Heart left ventricle (tissue), 16 donors: ENCODE measurements at places on chromosomes 13 and 19.

GRCh38 chr13:76993021-76993420, 1.1 kb downstream of the CLN5 start:
- H3K27ac ChIP-seq, result peak overlapping the region; percentile 95
- no peak for DNase-seq
- peaks cover 20% of the 10 kb centered on the region for H3K4me1 ChIP-seq
- no peaks in the 10 kb centered on the region for H3K36me3 ChIP-seq

DNA sequence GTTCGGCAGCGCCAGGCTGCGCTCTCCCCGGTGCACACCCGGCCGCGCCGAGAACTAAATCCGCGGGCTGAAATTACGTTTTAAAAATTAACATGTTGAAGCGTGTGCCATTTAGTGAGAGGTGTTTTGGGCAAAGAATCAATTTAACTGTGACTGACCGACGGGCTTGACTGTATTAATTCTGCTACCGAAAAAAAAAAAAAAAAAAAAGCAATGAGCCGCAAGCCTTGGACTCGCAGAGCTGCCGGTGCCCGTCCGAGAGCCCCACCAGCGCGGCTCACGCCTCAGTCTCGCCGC, 9.6 kb upstream of the SOX1 start:
- H3K27me3 ChIP-seq, result peaks cover 97% of the 10 kb centered on the region
- H3K36me3 ChIP-seq, result no peaks in the 10 kb centered on the region
- H3K4me1 ChIP-seq, result peaks cover 11% of the 10 kb centered on the region
- no peak overlapping the region for H3K4me3 ChIP-seq

DNA sequence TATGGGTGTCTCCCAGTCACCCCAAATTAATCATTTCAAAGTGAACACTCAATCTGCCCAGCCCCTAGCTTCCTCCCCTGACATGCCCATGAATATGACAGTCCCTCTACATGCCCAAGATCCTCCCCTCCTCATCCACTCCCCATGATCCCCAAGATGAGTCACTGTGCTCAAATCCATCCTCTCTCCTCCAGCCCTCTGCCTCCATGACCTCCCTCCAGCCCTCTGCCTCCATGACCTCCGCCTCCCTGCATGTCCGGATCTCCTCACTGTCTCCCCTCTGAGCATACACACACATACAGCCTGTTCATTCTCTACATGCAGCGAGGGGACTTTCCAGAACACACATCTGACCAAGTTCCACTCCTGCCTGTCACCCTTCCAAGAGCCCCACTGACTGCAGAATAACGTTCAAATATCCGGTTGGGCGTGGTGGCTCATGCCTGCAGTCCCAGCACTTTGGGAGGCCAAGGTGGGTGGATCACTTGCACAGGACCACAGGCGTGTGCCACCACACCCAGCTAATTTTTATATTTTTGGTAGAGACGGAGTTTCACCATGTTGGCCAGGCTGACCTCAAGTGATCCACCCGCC, 18.4 kb upstream of the FEM1A start:
- no peaks in the 10 kb centered on the region for H3K4me1 ChIP-seq
- DNase-seq, result no peak
- no peaks in the 10 kb centered on the region for H3K27me3 ChIP-seq
- H3K36me3 ChIP-seq, result no peaks in the 10 kb centered on the region
- no peak overlapping the region for H3K27ac ChIP-seq

GRCh38 chr19:41945135-41945766, 13.9 kb downstream of the RABAC1 start:
- no peak for DNase-seq
- no peak overlapping the region for H3K27ac ChIP-seq
- peaks cover 14% of the 10 kb centered on the region for H3K27me3 ChIP-seq
- peaks cover 10% of the 10 kb centered on the region for H3K4me1 ChIP-seq
- H3K36me3 ChIP-seq, result no peaks in the 10 kb centered on the region
